Heart right ventricle (tissue), 16 donors: ENCODE measurements at places on chromosomes 12 and 14. TPM values are rescaled to one million over a fixed set of nuclear protein-coding genes. Genes with fewer than 3 reads are reported as not detected.
A peak's percentile ranks its signal among the peaks of the same experiment; 100 is the strongest.

GRCh38 chr14:98754343-98755020 lies 517.5 kb downstream of the BCL11B start:
- DNase-seq, result no peak
- H3K27me3 ChIP-seq, result peaks cover 4% of the 10 kb centered on the region
- H3K4me1 ChIP-seq, result no peaks in the 10 kb centered on the region
- H3K36me3 ChIP-seq, result no peaks in the 10 kb centered on the region

DNA sequence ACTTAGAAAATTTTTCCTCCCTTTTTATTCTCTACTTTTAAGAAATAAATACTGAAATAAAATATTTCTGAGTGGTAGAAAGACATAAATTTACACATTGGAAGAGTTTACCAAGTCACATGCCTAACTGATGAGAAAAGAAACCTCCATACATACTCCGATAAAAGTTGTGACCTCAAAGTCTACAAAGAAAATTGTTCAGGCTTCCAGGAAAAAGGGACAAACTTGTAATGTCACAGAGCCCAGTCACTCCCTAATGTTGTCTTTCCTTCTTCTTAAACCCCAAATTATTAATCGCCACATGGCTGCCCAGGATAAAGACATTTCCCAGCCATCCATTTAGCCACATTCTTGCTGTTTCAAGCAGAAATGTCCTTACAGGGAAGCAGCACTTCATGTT lies 455.3 kb downstream of the MDGA2 start:
- H3K27ac ChIP-seq, result no peak overlapping the region
- no peak for DNase-seq
- no peaks in the 10 kb centered on the region for H3K4me1 ChIP-seq
- no peaks in the 10 kb centered on the region for H3K27me3 ChIP-seq
- no peak overlapping the region for H3K4me3 ChIP-seq

DNA sequence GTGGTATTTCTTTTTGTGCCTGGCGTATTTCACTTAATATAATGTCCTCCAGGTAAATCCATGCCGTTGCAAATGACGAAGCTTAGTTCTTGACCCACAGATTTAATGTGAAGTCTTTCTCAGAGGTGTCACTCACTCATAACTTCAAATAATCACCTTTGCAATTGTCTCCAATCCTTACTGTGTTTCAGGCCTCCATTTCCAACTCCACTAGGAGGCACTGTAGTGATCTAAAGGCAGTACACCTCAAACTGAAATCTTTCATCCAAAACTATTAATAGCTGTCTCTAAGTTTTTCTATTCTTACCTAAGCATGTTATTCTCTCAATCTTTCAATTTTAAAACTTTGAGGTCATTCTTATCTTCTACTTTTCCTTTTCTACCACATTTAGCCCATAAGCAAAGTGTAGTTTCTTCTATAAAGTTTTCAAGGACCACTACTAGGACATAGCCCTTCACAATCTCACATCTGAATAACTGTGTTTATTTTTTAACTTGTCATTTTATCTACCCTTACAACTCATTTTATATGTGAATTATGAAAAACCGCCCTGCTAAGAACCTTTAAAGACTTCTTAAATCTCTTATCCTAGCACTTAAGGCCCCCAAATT lies 25.5 kb upstream of the FBXO34 start:
- H3K27ac ChIP-seq, result no peak overlapping the region
- H3K36me3 ChIP-seq, result no peaks in the 10 kb centered on the region
- no peak overlapping the region for H3K4me3 ChIP-seq
- H3K27me3 ChIP-seq, result peaks cover 3% of the 10 kb centered on the region
- H3K4me1 ChIP-seq, result no peaks in the 10 kb centered on the region

DNA sequence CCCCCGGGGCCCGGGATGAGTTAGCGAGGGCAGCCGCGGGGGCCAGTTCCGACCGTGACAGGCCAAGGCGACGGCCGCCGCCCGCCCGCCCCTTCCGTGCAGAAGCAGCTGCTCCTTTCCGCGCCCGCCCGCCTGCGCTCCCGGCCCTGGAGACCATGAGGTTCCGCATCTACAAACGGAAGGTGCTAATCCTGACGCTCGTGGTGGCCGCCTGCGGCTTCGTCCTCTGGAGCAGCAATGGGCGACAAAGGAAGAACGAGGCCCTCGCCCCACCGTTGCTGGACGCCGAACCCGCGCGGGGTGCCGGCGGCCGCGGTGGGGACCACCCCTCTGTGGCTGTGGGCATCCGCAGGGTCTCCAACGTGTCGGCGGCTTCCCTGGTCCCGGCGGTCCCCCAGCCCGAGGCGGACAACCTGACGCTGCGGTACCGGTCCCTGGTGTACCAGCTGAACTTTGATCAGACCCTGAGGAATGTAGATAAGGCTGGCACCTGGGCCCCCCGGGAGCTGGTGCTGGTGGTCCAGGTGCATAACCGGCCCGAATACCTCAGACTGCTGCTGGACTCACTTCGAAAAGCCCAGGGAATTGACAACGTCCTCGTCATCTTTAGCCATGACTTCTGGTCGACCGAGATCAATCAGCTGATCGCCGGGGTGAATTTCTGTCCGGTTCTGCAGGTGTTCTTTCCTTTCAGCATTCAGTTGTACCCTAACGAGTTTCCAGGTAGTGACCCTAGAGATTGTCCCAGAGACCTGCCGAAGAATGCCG lies 699 bp downstream of the MGAT2 start:
- H3K4me1 ChIP-seq, result peaks cover 64% of the 10 kb centered on the region
- no peaks in the 10 kb centered on the region for H3K27me3 ChIP-seq
- H3K36me3 ChIP-seq, result peaks cover 11% of the 10 kb centered on the region

GRCh38 chr12:80711866-80712265 lies 4.4 kb downstream of the MYF6 start:
- no peaks in the 10 kb centered on the region for H3K4me1 ChIP-seq
- H3K36me3 ChIP-seq, result no peaks in the 10 kb centered on the region
- no peaks in the 10 kb centered on the region for H3K27me3 ChIP-seq
- no peak overlapping the region for H3K4me3 ChIP-seq
- no peak for DNase-seq

GRCh38 chr12:30816742-30817465 lies 62.2 kb upstream of the CAPRIN2 start:
- peaks cover 8% of the 10 kb centered on the region for H3K27me3 ChIP-seq
- H3K4me3 ChIP-seq, result no peak overlapping the region
- no peak overlapping the region for H3K27ac ChIP-seq
- peaks cover 7% of the 10 kb centered on the region for H3K4me1 ChIP-seq

DNA sequence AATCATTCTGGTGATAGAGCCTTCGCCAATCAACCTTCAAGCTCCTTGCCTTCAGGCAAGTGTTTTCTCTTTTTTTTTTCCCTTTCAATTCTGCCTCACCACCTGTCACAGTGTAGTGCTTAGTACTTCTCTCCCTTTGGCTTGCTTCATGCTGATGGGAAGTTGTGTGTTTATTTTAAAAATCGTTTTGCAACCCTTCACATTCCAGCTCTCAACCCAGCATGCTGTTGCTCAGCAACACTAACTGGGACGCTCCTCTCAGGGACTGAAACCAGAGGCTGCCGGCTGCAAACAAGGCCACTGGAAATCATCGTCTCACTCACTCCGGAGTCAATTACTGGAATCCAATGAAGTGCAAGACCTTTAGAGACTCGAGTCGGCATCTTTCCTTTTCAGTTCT lies 342.7 kb downstream of the PRKD1 start:
- H3K4me1 ChIP-seq, result peaks cover 10% of the 10 kb centered on the region
- DNase-seq, result peak; percentile 23
- no peaks in the 10 kb centered on the region for H3K36me3 ChIP-seq
- H3K27ac ChIP-seq, result no peak overlapping the region
- H3K4me3 ChIP-seq, result no peak overlapping the region

GRCh38 chr12:118342090-118342489 lies 30.6 kb downstream of the TAOK3 start:
- no peak overlapping the region for H3K27ac ChIP-seq
- no peak overlapping the region for H3K4me3 ChIP-seq
- DNase-seq, result no peak
- no peaks in the 10 kb centered on the region for H3K27me3 ChIP-seq

DNA sequence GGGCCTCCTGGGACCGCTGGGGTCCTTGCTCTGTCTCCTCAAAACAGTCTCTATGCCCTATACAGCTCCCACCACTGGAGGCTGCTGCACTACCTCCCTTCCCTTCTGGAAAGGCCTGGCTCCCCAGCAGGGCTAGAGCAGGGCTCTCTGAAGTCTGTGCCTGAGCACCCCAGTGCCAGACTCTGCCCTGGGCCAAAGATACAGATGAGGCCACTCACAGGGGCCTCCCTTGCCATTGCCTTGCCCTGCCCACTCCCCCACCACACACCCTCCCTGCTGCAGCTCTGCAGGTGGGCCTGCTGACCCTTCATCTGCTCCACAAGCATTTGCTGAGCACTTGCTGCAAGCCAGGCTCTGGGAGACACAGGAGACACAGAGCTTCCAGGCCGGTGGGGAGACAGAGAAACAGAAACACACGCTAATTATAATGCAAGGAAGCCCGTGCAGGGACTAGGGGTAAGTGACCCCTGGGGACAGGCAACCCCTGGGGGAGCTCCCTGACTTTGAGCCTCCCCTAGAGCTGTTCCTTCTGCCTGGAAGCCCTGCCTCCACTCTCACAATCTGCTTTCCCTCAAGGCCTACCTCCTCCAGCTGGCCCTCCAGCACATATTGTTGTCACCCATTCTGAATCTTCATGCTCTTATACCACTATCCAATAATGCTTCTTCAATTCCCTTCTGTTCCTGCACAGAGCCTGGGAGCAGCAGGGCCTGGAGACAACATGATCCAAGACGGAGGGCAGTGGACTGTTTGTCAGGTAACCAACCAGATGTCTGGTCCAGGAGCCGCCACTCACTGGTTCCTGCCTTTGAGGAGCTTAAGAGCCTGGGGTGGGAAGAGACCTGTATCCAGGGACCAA lies 32.6 kb upstream of the PNMA1 start:
- no peaks in the 10 kb centered on the region for H3K27me3 ChIP-seq

- H3K4me3 ChIP-seq, result no peak overlapping the region
- no peak for DNase-seq
- H3K36me3 ChIP-seq, result no peaks in the 10 kb centered on the region
- H3K27me3 ChIP-seq, result no peaks in the 10 kb centered on the region
- no peak overlapping the region for H3K27ac ChIP-seq
Measured at GRCh38 chr14:100867631-100868315, 35.7 kb downstream of the RTL1 start.

GRCh38 chr12:27618836-27619235 lies 77.4 kb upstream of the REP15 start:
- H3K36me3 ChIP-seq, result no peaks in the 10 kb centered on the region
- no peaks in the 10 kb centered on the region for H3K27me3 ChIP-seq
- no peak overlapping the region for H3K4me3 ChIP-seq
- H3K27ac ChIP-seq, result no peak overlapping the region
- no peak for DNase-seq

GRCh38 chr14:91258011-91258618 lies 13.6 kb upstream of the GPR68 start:
- H3K36me3 ChIP-seq, result no peaks in the 10 kb centered on the region
- H3K4me3 ChIP-seq, result no peak overlapping the region
- no peak for DNase-seq
- H3K27me3 ChIP-seq, result peaks cover under 1% of the 10 kb centered on the region
- peaks cover 39% of the 10 kb centered on the region for H3K4me1 ChIP-seq

GRCh38 chr12:18358930-18359329 lies 97.6 kb downstream of the PIK3C2G start:
- no peaks in the 10 kb centered on the region for H3K36me3 ChIP-seq
- no peaks in the 10 kb centered on the region for H3K27me3 ChIP-seq
- H3K4me1 ChIP-seq, result no peaks in the 10 kb centered on the region

DNA sequence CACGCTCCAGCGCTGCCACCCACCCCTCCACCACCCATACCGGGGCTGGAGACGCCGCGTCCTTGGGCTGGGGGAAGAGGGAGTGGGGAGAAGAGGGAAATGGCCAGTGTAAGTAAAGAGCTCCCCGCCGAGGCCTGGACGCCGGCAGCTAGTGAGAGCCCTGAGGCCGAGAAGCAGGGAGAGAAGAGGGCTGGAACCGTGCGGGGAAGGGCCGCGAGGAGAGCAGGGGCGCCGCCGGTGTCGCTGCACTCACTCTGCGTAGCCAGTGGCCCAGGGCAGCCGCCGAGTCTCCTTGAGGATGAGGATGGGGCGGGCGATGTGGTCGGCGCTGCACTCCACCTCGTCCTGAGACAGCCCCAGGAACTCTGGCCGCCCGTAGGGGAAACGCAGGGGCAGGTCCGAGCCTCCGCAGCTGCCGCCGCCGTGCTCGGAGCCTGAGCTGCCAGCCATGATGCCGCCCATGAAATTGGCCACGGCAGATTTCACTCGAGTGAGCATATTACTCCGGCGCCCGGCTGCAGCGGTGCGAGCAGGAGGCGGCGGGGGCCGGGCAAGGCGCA lies 631 bp downstream of the PPM1H start:
- no peaks in the 10 kb centered on the region for H3K36me3 ChIP-seq
- peak overlapping the region; percentile 83 for H3K4me3 ChIP-seq
- no peaks in the 10 kb centered on the region for H3K27me3 ChIP-seq

DNA sequence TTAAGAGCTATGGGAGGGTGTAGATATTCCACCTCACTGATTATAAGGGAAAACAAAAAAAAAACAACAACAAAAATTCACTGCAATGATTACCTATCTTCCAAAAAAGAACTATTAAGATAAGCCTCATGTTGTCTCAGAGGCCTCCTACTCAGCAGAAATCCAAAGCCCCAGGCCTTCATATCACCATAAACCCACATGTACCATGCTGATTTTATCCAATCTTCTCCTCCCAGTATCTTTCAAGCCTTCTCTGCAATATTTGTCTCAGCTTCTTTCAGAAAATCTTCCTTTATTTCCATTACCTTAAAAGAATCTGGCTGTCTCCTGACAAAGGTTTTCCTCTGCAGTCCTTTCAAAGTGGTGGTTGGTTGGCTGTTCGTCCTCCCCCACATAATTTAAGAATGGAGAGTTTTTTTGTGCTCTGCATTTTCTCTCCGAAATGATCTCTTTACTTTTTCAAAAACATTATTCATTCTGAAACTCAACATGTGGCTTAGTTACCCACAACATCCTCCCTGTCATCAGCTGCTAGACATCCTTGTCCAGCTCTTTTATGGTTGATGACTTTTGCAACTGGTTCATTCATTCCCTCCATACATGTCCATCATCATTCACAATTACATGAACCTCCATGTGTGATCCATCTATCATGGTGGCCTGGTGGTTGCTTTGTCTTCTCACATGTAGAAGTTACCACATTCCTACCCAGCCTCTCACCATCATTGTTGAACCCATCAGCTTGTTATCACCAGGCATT lies 2.9 kb upstream of the EPYC start:
- H3K27ac ChIP-seq, result no peak overlapping the region
- no peak overlapping the region for H3K4me3 ChIP-seq
- no peaks in the 10 kb centered on the region for H3K36me3 ChIP-seq
- DNase-seq, result no peak
- no peaks in the 10 kb centered on the region for H3K27me3 ChIP-seq

- H3K27ac ChIP-seq, result no peak overlapping the region
- DNase-seq, result peak; percentile 18
- no peaks in the 10 kb centered on the region for H3K4me1 ChIP-seq
- peaks cover 41% of the 10 kb centered on the region for H3K27me3 ChIP-seq
Measured at GRCh38 chr14:92914087-92914656, 8.8 kb upstream of the CHGA start.

Gene NID2
- 41.8 TPM for total RNA-seq

Gene CISTR
- 2.9 TPM for total RNA-seq

Gene KRT6A
- total RNA-seq, result not detected

Gene SIRT4
- 3.9 TPM for total RNA-seq

Gene TIMM9
- 24.7 TPM for total RNA-seq
